ENCODE measurements at places on chromosomes 6 and 20.

GRCh38 chr6:101537753-101538316 lies 144.3 kb downstream of the GRIK2 start:
- no peak for DNase-seq

DNA sequence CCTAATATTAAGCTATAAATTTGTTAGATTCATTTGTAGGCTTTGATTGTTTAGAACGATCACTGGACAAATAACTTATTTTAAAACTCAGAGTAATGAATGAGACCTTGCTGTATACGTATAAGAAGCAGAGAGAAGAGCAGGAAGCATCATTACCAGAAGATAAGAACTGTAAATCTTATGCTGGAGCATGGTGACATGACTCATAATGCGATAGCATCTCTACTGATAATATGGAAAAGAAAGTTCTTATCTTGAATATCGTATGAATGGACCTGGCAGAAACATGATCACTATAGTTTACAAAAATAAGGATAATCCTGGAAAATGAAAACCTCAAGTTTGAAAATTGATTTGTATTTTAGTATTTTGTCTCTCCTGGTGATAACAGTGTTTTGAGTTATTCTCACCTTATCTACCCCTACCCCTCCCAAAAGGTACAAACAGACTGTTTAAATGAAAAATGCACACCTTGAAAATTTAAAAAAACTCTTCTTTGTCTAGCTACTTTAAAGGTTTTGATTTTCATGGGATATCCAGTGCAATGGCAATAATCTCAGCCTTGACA lies 2.0 kb upstream of the ZSCAN26 start:
- DNase-seq = no peak

- peak; percentile 61 for DNase-seq
Measured at GRCh38 chr6:134240665-134241431, 77.1 kb downstream of the SGK1 start.

- no peak for DNase-seq
Measured at GRCh38 chr20:60052322-60052721, 94.1 kb downstream of the CDH26 start.

- DNase-seq = no peak
Measured at GRCh38 chr6:99330159-99330558, 19.3 kb downstream of the FAXC start.

GRCh38 chr20:3707508-3707899 lies 4.9 kb downstream of the SIGLEC1 start:
- DNase-seq = no peak

- no peak for DNase-seq
Measured at GRCh38 chr6:34182751-34183531, 37.1 kb upstream of the GRM4 start.

DNA sequence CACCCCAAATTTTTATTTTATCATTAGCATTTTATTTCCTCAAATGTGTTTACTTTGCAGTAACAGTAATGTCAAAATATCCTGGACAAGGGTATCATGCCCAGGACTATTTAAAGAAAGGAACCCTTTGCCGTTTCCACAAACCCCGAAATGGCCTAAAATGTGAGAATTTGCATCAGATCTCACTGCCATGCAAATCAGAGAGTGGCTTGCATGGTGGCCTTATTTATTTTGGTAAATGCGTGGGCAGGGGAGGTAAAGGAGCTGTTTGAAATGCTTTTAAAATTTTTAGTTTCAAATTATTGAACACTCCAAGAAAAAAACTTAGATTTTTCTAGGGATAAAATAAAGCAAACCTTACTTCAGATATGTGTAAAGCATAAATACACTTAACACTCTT lies 43.8 kb downstream of the ADAT2 start:
- DNase-seq = no peak

All from left ventricle myocardium inferior (tissue), 1 donor.